GM18507 (cell line): ENCODE measurements at places on chromosomes 2 and 18.

- DNase-seq, result no peak
These were observed at the start of gene SPR for GRCh38 chr2:72887032-72887739. TSS of gene SPR (plus strand) at chr2:72887408. CDS start at chr2:72887433, 25 bp downstream.

- no peak for DNase-seq
These were observed 112.4 kb downstream of the PLEKHA3 start for GRCh38 chr2:178592655-178593054.

DNA sequence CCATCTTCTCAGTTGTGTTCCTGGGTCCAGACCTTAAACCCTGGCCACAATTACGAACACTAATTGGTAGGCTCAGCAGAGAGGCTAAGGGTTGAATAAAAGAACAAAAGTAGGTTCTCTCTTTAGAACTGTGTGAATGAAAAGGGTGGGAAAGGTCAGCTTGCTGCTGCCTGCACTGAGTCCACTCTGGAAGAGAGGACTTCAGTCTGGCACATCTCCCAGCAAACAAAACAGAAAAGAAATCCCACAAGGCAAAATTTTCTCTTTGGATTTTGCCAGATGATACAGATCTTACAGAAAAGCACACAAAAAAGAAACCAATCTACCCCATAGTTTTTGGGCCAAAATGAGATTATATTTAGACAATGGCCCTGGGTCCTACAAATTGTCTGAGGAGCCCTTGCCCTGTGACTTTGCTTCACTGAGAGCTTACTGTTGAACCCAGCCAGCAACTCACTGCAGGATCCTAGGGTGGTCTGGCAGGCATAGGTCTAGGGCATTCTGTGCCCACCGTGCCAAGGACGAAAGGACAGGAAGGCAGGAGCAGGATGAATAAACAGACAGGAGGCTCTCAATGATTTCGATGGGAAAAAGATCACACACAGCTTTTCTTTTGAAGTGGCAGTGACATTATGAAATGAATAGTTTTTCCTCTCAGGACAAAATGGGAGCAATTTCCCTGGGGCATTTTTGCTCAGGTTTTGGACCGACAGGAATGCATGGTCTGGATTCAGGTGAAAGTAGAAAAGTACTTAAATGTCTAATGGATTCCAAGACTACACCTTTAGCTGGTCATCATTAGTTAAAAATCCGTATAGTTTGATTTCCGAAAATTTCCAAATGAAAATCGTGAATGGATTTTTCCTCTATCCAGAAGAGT, 68.4 kb upstream of the STAM2 start:
- no peak for DNase-seq

- DNase-seq, result no peak
These were observed 5.0 kb upstream of the GPR35 start for GRCh38 chr2:240620149-240620731.

- no peak for DNase-seq
These were observed 30.0 kb downstream of the NGEF start for GRCh38 chr2:232982926-232983668.

DNA sequence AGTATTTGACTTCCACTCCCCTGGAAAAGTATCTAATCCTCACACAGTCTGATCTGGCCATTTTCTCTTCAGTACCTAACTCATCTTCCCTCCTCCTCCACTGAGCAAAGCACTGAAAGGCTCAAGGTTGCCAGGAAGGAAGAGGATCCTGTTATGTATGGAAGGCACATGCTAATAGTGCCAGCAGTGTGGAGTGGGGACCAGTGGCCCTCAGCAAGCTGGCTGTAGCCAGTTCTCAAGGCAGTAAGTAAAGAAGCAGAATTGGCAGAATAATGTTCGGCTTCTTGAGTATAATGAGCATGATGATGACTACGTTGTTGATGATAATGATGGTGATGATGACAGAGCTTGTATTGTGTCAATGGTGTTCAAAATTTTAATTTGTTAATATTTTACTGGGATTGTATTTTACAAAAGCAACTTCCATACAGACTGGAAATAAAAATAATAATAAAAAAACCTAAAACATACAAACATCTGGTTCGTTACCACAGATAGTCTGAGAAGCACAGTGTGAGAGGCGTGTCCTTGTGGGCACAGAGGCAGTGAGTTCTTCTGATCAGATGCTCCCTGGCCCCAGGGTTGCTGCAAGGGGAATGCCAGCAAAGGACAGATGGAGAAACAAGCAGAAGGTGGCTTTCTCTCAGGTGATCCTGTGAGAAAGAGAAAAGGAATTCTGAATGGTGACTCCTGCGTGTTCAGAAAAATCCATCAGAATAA, 528.8 kb downstream of the CMPK2 start:
- no peak for DNase-seq

- DNase-seq, result no peak
These were observed 413.0 kb downstream of the CDH2 start for GRCh38 chr18:27763936-27764335.

DNA sequence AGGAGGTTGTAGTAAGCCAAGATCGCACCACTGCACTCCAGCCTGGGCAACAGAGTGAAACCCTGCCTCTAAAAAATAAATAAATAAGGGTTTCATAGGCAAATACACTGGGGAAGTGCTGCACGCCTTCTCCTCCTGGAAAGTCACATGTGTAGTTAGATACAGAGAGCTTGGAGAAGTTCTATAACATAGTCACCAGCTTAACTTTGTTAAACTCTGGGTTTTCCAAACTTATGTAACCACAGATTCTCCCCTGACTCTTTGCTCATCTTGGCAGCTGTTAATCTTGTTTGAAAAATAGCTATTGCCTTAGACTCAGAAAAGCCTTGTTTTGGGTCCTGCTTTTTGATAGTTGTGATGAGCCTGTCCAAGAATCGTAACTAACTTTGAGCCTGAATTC, 25.2 kb downstream of the KIAA2012 start:
- no peak for DNase-seq

DNA sequence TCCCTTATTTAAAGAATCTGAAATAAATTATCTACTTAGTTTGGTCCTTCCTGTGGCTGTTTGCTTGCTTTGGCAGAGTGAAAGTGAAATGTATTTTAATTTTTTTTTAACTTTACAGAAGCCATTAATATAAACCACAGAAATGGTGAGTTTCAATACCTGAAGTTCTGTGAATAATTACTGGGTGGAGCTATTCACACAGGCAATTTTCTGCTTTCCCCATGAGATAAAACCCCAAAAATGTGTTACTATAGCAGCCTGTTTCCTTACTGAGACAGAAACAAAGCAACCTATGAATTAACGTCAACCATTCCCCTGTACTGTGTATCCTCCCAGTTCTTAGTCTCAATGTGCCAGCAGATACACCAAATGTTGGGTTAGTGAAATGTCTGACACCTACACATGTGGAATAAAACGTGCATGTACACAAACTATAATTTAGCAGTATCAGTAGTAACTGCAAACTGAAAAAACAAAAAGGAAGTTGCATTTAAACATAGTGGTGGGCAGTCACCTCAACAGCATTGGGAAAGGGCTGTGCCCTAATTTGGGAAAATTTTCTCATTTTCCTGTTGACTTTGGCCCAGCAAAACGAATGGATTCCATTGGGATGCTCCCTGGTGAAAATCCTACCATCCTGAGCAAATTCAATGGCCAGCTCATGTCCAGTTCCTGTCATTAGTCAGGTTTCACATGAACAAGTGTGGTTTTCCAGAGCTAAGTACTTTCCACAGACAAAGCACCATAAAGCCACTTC, 73.1 kb upstream of the RMDN2 start:
- peak; percentile 33 for DNase-seq

DNA sequence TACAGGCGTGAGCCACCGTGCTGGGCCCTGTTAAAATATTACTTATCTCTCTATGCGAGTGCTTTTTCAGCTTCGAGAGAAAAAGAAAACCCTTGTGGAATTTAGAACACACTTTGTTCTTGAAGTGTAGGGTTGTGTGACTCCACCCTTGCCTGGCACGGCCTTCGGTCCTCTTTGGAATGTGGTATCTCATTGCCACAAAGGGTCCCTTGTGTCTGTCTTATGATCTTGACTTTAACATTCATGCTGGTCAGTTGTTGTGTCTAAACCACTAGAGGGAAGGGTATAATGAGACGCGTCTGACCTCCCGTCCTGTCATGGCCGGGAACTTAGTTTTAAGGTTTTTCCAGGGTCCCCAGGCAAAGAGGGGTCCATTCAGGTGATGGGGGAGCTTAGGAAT, 246.4 kb downstream of the VAPA start:
- DNase-seq, result no peak

DNA sequence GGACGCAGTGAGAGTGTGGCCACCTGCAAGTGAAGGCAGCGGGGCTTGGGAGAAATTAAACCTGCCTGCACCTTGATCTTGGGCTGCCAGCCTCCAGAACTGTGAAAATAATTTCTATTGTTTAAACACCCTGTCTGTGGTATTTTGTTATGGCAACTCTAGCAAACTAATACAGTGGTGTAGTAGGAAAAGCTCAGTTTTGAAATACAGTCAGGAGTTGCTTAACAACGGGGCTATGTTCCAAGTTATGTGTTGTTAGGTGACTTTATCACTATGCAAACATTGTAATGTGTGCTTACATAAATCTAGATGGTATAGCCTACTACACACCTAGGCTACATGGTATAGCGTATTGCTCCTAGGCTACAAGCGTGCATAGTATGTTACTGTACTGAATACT, 93.4 kb upstream of the FN1 start:
- DNase-seq, result no peak

DNA sequence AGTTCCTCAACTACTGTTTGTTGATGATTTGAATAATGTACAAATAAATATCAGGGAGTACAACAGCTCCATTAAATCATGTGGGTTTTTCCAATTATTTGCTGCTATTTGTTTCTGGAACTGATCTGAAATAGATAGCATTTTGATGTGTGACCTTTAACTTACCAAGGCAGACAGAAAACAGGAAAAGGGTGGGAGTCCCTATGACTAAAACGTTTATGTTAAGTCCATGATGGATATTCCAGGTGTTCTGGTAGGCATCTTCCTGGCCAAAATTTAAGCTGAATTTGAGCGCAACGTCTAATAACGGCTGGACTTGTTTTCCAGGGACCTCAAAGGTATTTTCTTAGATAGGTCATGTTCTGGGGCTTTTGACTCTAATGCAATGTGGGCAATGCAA, 41.6 kb downstream of the WIPF1 start:
- no peak for DNase-seq

DNA sequence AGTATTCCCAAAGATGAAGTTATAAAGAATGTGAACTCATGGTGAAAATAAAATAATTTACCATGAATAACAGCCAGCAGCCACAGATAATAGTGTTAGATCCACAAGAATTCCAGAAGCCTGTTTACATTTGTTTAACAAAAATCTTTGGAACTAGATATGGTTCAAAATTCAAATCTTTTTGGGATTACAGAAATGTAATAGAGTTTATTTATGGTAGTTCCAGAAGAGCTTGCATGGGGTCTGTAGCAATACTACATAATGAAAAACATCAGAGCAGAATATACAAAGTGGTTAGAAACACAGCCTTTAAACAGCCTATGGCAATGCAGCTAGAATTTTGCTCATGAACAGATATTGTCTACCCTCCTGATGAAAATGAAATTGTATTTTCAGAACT, 179.1 kb downstream of the RDH14 start:
- no peak for DNase-seq

- no peak for DNase-seq
These were observed 59.2 kb downstream of the CSRNP3 start for GRCh38 chr2:165528691-165529090.

GRCh38 chr2:29920631-29921559, 491 bp downstream of the ALK start:
- no peak for DNase-seq

- no peak for DNase-seq
These were observed 9.0 kb upstream of the DSEL start for GRCh38 chr18:67525328-67526099.

- DNase-seq, result no peak
These were observed 285.3 kb upstream of the CCDC68 start for GRCh38 chr18:55244546-55244945.

DNA sequence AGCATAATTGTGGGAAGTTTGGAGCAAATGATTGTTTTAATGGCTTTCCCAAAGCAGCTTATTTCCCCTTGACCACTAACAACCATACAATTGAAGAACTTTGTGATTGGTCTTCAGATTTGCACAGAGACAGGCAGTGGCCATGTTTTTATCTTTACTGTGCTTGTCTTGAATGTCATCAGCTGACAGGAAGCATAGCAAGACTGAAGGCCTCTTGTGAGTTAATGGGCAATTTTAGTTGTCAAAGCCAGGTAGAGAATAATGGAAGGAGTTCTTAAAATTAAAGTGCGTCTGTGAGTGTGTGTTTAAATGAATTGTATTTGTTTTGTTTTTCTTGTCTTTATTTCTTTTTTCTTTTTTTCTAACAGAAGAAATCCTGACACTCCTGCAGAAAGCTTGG, 809.9 kb downstream of the TSN start:
- no peak for DNase-seq

GRCh38 chr18:79427368-79428225, 31.9 kb downstream of the NFATC1 start:
- DNase-seq, result no peak

GRCh38 chr18:51184091-51184457, 13.4 kb downstream of the MEX3C start:
- no peak for DNase-seq

DNA sequence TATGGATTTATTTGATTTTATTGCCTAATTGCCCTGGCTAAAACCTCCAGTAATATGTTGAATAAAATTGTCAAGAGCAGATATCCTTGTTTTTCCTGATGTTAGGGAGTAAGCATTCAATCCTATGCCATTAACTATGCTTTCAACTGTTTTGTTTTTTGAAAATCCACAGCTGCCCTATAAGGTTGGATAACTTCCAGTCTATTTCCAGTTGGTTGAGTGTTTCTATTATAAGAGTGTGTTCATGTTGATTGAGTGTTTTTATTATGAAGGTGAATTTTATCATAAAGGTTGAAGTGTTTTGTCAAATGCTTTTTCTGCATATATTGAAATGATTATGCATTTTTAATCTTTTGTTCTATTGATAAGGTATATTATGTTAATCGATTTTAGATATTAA, 149.9 kb upstream of the SCN7A start:
- no peak for DNase-seq

GRCh38 chr2:13876491-13877037, 756.0 kb upstream of the LRATD1 start:
- no peak for DNase-seq

DNA sequence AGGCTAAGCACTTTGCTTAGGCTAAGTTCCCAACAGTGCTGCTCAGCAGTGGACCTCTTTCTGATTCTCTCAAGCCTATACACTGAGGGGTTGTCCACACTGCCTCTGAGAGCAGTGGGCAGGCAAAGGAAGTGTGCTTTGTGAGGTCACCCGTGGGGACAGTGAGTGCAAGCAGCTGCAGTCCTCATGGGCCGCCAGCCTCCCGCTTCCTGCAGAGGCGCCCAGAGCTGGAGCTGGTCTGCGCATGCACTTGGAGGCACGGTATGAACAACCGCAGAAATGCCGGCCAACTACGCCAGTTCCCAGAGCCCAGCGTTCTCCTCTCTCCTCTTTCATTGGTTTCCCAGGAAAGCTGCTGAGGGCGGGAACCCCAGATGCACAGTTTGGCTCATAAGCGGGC, 149.5 kb upstream of the DLX2 start:
- no peak for DNase-seq

- DNase-seq, result no peak
These were observed 110.2 kb upstream of the THOC1 start for GRCh38 chr18:378079-378478.
